ENCODE measurements at places on chromosomes 5 and 9. TPM values are rescaled to one million over a fixed set of nuclear protein-coding genes. Genes with fewer than 3 reads are reported as not detected.

WDR31 gene
- 3.2 TPM for total RNA-seq

NDST1 gene
- total RNA-seq, result 12.9 TPM

TNFAIP8 gene
- 66.0 TPM for total RNA-seq

OR13C2 gene
- total RNA-seq, result 0.81 TPM

FGF1 gene
- not detected for total RNA-seq

Measured in hematopoietic multipotent progenitor cell (in vitro differentiated cells).